ENCODE measurements at places on chromosomes 1 and 21. TPM values are rescaled to one million over a fixed set of nuclear protein-coding genes. Genes with fewer than 3 reads are reported as not detected.

ANP32E gene
- total RNA-seq = 173 TPM

APOBEC4 gene
- not detected for total RNA-seq

GRHL3 gene
- not detected for total RNA-seq

IQGAP3 gene
- total RNA-seq = 25.5 TPM

LYPD8 gene
- total RNA-seq = not detected

CLCA1 gene
- not detected for total RNA-seq

FAM72C gene
- total RNA-seq = 11.1 TPM

RHBG gene
- not detected for total RNA-seq

GJB5 gene
- total RNA-seq = not detected

UMODL1 gene
- total RNA-seq = 0.21 TPM

LMOD1 gene
- total RNA-seq = not detected

PRDM16 gene
- total RNA-seq = 2.3 TPM

ARHGEF19 gene
- 12.1 TPM for total RNA-seq

OLIG2 gene
- total RNA-seq = not detected

SLC26A9 gene
- not detected for total RNA-seq

RAP1GAP gene
- 0.32 TPM for total RNA-seq

OR2L13 gene
- total RNA-seq = not detected

MTARC1 gene
- not detected for total RNA-seq

FAM43B gene
- total RNA-seq = not detected

DDX59 gene
- total RNA-seq = 26.7 TPM

ACBD6 gene
- total RNA-seq = 40.8 TPM

LCE3E gene
- total RNA-seq = not detected

ACTL8 gene
- total RNA-seq = not detected

RXRG gene
- total RNA-seq = not detected

ADGRL2 gene
- total RNA-seq = not detected

ACTA1 gene
- not detected for total RNA-seq

PTTG1IP gene
- 79.9 TPM for total RNA-seq

SYT2 gene
- not detected for total RNA-seq

CDKN2C gene
- 82.3 TPM for total RNA-seq

RNF186 gene
- not detected for total RNA-seq

Measured in activated CD4-positive, alpha-beta T cell treated with anti-CD3 and anti-CD28 coated beads, Interleukin-2, amount 10 ng/mL, durations not matched to agents 7 days and 5 days (primary cell).